ENCODE measurements at places on chromosomes 16 and 17.

GRCh38 chr16:73298562-73298961 lies 250.6 kb upstream of the ZFHX3 start:
- no peak for DNase-seq

GRCh38 chr16:81778231-81778630 lies 860 bp upstream of the PLCG2 start:
- DNase-seq = no peak

DNA sequence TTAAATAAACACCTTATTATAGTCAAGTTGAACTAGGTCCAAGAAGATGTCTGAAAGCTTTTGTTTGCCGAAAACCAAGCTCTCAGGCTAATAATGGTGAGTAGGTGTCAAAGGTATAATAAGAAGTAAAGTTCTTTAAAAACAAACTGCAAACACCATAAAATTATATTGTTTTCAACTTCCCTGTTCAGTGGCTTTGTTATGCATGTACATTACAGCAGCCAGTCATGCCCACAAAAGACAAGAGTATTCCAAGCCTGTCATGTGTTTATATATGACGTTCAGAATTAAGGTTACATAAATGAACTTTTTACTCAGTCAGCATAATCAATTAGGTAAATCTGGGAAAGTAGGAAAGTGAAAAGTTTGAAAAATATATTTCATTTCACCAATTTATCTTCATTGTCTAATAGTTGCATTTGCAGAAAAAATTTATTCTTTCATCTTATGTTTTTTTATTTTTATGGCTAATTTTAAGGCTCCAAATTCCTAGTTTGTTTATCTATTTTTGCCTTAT lies 928.7 kb upstream of the SOX9 start:
- no peak for DNase-seq

GRCh38 chr17:34098699-34099098 lies 156.4 kb upstream of the CCL2 start:
- DNase-seq = peak; percentile 17

GRCh38 chr17:30832438-30833124 lies 815 bp downstream of the ATAD5 start:
- no peak for DNase-seq

DNA sequence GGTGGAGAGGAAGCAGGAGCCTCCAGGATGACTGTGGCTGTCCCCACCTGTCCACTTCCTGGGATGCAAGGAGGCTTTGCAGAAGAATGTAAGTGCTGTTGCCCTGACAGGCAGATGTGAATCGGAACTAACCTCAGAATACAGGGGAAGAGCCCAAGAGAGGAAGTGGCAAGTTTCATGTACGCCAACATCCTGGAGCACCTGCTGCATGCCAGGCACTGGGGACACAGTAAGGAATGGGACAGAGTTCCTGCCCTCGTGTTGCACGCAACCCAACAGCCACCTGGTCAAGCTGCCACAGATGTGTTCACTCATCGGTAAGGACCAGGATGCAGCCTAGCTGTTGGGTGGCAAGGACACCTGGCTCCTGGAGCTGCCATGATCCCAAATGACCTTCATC lies 98.6 kb upstream of the RPL38 start:
- no peak for DNase-seq

DNA sequence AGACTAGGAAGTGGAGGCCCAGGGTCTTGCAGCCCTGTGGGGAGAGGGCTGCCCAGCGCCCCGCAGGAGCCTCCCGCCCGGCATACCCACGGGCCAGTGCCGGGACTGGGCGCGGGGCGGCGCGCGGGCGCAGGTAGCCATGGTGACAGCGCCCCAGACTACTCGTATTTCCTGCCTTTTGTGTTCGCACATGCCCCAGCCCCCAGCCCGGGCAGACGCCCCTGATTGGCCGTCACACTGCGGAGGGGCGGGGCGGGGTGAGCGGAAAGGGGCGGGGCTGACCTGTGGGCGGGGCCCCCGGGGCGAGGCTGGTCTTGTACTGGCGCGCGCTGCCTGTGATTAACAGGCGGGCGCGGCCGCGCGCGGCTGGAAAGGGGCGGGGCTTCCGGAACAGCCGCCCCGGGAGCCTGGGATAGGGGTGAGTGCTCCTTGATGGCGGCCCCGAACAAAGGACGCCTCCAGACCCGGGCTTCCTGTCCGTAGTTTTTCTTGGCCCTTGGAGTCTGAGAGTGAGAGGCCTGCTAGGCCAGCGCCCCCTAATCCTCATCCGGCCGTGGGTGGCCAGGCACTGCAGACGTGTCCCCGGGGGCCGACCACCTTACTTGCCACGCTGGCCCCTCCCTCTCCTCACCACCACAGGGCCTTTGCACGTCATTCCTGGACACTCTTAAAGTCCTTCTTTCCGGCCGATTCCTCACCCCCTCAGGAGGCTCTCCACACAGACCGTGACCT lies 71.0 kb downstream of the RAI1 start:
- DNase-seq = peak; percentile 100

DNA sequence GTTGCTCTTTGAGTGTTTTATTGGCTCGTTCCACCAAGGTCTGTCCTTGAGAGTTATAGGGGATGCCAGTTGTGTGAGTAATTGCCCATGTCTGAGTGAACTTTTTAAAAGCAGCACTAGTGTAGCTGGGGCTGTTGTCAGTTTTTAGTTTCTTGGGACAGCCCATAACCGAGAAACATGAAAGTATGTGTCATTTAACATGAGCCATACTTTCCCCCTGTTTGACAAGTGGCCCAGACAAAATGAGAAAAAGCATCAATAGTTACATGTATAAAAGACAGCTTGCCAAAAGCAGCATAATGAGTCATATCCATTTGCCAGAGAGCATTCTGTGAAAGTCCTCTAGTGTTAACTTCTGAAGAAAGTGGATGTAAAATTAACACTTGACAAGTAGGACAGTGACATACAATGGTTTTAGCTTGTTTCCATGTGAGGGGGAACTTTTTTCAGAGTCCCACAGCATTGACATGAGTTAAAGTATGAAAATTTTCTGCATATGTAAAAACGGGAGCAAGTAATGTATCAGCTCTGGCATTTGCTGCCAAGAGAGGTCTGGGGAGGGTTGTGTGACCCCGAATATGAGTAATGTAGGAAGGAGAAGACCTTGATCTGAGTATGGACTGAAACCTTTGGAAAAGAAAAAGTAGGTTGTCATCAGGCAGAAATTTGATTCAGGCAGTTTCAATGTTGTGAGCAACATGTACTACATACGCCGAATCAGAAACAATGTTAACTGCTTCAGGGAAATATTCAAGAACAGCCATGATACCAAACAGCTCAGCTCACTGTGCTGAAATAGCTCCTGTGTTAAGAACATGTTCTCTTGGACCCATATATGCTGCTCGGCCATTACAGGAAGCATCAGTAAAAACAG lies 56.8 kb upstream of the ARL4D start:
- no peak for DNase-seq

GRCh38 chr17:37820313-37820994 lies 75.6 kb upstream of the HNF1B start:
- no peak for DNase-seq

Measured in ecto neural progenitor cell (in vitro differentiated cells).